A673 (cell line): ENCODE measurements at places on chromosomes 2 and 18. TPM values are rescaled to one million over a fixed set of nuclear protein-coding genes. Genes with fewer than 3 reads are reported as not detected.

KCNJ3 gene
- total RNA-seq, result not detected in 2 replicates

SERPINB12 gene
- total RNA-seq, result not detected in 2 replicates

EVX2 gene
- 0.41 and 0.70 TPM in 2 replicates for total RNA-seq

CCDC141 gene
- total RNA-seq, result not detected in 2 replicates

SEMA4C gene
- total RNA-seq, result 33.3 and 36.1 TPM in 2 replicates

MSTN gene
- total RNA-seq, result not detected in 2 replicates

TSPYL6 gene
- total RNA-seq, result not detected in 2 replicates

RFX8 gene
- total RNA-seq, result not detected in 2 replicates

CD302 gene
- 0.24 and 0.31 TPM in 2 replicates for total RNA-seq

SPC25 gene
- 56.3 and 64.3 TPM in 2 replicates for total RNA-seq

QPCT gene
- total RNA-seq, result 2.2 and 4.2 TPM in 2 replicates

SERPINB13 gene
- 0.49 and 0.50 TPM in 2 replicates for total RNA-seq

C18orf54 gene
- 15.3 and 15.6 TPM in 2 replicates for total RNA-seq

STPG4 gene
- total RNA-seq, result 0.37 and 0.75 TPM in 2 replicates

CAPN14 gene
- 0.13 and 0.35 TPM in 2 replicates for total RNA-seq

IAH1 gene
- 54.9 and 55.3 TPM in 2 replicates for total RNA-seq

CAVIN2 gene
- 0.09 and 0.28 TPM in 2 replicates for total RNA-seq

HOXD9 gene
- 63.0 and 64.9 TPM in 2 replicates for total RNA-seq

SPATS2L gene
- 10.0 and 13.7 TPM in 2 replicates for total RNA-seq

DLGAP1 gene
- total RNA-seq, result 131 and 135 TPM in 2 replicates

C1GALT1C1L gene
- total RNA-seq, result 0.26 and 0.41 TPM in 2 replicates

TOGARAM2 gene
- total RNA-seq, result 0.31 and 0.75 TPM in 2 replicates

RAB6D gene
- not detected in 2 replicates for total RNA-seq

ALK gene
- total RNA-seq, result 10.8 and 14.7 TPM in 2 replicates

CHRNA1 gene
- not detected in 2 replicates for total RNA-seq

ETAA1 gene
- total RNA-seq, result 17.2 and 18.9 TPM in 2 replicates

GPR45 gene
- not detected in 2 replicates for total RNA-seq

EPAS1 gene
- 0.41 and 1.2 TPM in 2 replicates for total RNA-seq

GPR148 gene
- not detected in 2 replicates for total RNA-seq

TMEM200C gene
- total RNA-seq, result not detected in 2 replicates

HDLBP gene
- 510 and 581 TPM in 2 replicates for total RNA-seq

CREB1 gene
- 67.7 and 78.5 TPM in 2 replicates for total RNA-seq

KHK gene
- total RNA-seq, result 39.1 and 40.2 TPM in 2 replicates
